ENCODE measurements at places on chromosomes 7 and 10.

DNA sequence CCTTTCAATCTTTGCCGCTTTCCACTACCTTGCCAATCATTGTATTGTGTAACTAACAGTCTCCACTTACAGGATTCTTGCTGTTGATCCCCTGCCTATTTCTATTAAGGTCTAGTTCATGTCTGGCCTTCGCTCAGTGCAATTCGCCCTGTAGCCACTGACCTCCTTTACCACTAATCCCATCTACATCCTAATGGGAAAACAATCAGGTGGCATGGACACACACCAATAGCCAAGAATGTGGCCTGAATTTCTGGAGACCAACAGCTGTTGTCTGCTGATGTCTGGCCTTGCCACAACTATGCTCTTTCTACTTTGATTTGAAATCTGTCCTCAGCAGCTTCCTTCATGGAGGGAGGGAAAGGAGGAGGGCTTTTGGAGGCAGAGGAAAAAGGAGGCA is 546.2 kb downstream of the SORCS3 start:
- DNase-seq, result no peak

DNA sequence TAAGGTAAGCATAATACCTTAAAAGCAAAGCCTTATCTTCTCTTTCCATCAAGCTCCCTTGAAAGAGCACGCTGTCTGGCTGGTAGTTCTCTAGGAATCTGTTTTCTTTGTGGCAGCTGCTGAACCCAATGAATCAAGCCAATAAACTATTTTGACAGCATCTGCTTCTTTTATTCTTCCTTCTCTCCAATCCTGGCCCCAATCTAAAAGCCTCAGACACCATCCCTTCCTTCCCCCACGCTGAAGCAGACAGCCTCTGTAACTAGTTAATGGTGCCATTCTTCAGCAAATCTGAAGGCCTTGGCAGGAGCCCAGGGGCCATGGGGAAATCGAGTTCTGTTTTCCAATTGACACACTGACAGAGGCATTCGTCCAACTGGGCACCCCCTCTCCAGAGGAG is 186.6 kb upstream of the LYZL1 start:
- peak; percentile 39 for DNase-seq

DNA sequence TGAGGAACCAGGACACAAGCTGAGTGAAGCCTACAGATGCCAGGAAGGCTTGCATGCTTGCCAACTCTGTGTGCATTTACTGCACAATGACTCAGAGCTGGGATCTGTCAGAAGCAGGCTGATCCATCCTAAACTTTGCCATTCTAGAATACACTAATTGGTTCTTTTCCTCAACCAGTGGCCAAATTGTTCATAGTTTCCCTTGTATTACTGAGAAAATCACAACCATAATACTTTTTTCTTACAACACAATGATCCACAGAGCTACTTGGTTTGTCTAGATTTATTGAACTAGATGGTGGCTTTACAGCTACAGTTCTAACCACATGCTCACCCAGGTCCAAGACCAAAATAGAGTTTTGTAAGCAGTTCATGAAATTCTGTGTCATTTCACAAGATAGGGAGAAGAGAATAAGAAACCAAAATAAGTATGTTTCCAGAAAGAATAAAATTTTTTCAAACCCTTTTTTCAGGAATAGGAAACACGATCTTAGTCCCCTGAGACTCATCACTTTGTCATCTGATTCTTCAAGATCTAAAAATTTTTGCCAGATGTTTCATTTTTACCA is 21.0 kb upstream of the LRRC17 start:
- DNase-seq, result peak; percentile 74

DNA sequence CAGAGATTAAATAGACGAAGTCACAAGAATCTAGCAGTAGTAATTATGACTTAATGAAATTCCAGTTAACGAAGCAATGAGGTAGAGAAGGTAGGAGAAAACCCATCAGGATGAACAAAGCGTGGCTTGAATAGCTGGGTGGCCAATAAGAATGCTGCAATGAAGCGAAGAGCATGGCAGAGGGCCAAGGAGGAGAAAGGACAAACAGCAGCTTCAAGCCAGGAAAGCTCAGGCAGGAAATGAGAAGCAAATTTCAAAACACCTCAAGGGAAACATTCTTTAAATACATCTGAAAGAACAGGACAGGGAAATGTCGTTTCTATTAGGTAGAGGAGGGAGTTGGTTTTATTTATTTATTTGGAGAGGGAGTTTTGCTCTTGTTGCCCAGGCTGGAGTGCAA is 122.5 kb downstream of the KIAA1217 start:
- peak; percentile 17 for DNase-seq

GRCh38 chr7:157690833-157691585 is 354.2 kb downstream of the DNAJB6 start:
- peak; percentile 31 for DNase-seq

DNA sequence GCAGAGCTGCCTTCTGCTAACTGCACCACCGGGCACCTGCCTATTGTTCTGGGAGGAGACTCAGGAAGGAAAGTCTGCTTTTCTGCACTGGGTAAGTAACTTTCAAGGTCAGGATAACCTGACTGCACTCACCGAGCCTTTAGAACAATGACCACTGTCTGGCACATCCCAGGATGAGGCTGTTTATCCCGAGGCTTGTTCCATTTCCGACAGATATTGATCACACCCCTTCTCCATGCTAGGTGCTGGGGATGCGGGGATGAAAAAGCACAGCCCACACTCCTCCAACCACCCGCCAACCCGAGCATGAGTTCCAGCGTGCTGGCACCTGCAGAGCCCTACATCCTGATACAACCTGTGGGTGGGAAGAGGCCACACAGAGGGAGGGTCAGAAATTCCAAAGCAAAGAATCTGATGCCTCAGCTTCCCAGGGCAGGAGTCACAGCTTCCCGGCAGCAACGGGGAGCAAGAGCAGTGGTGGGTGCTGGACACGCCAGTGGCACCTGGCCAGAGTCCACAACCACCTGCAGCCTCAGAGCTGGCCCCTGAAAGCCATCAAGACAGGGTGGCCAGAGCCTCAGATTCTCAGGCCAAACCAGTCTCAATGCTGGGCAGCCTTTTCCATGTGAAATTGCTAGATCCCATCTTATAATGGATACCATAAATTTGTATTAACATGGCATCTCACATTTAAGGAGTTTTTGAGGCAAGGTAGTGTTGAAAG is 34.9 kb upstream of the CNPY1 start:
- no peak for DNase-seq

DNA sequence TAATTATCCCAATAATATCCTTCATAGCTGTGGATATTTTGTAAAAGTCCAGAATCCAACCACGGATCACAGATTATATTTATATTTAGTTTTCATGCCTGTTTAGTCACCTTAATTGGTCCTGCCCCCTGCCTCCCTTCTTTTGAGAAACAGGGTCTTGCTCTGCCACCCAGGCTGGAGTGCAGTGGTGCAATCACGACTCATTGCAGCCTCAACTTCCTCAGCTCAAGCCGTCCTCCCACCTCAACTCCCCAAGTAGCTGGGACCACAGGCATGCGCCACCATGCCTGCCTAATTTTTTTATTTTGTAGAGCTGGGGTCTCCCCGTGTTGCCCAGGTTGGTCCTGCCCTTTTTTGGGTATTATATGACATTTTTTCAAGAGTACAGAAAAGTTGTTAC is 129.4 kb downstream of the KAT6B start:
- DNase-seq, result no peak

DNA sequence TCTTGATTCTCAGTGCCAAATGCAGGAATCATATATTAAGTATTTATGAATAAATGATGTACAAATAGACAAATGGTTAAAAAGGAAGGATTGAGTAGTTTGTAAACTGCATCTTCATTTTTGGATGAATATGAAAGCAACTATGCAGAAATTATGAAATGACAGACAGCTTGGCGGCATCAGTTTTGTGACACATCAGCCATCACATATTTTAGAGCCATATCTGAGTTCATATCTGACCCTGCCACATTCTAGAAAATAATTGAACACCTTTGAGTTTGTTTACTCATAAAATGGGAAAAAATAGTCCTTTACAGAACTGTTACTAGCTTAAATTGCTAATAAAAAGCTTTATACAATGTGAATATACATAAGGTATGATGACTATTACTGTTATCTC is 448.2 kb downstream of the KIF20B start:
- no peak for DNase-seq

DNA sequence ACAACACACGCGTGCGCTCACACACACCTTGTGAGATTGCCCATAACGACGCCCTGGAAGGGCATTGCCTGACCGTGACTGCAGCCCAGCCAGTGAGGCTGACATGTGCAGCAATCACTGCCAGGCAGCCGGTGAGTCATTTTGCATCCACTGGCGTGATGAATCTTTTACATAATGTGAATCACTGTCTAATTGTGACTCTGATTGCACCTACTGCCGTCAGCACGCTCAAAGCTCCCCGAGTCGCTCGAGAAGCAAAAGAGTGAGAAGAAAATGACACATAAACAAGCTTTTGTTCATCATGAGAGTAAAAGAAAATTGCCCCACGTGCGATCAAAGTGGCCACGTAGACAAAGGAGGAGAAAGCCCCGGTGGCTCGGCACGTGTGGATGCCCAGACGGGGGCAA is 117.4 kb upstream of the PFKP start:
- DNase-seq, result no peak

GRCh38 chr7:30146127-30146612 is 11.4 kb downstream of the MTURN start:
- DNase-seq, result no peak

- no peak for DNase-seq
These were observed 54.8 kb downstream of the EVX1 start for GRCh38 chr7:27297356-27297755.

GRCh38 chr7:18762189-18762588 is 266.6 kb downstream of the HDAC9 start:
- peak; percentile 10 for DNase-seq

- peak; percentile 79 for DNase-seq
These were observed 43.1 kb downstream of the BAIAP2L1 start for GRCh38 chr7:98357751-98358161.

DNA sequence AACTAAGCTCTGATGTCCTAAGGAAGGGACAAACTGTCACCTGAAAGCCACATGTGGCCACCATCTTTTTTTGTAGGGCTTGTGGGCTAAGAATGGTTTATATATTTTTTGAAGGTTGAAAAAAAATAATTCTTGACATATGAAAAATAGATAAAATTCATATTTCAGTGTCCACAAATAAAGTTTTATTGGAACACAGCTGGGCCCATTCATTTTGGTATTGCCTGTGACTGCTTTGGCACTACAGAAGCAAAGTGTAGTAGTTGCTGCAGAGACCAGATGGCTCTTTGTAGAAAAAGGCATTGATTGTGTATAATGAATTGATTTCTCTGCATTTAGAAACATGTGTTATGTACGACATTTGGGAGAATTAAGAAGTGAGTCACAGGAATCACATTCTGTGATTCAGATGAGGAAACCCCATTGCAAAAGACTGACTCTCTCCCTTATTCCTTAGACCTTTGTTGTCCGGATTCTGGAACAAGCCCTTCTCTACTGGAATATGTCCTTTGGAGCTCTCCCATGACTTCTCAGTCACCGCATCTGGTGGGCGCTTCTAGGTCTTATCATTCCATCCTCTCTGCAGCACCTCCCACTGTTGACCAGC is 438.7 kb downstream of the LRMDA start:
- no peak for DNase-seq

DNA sequence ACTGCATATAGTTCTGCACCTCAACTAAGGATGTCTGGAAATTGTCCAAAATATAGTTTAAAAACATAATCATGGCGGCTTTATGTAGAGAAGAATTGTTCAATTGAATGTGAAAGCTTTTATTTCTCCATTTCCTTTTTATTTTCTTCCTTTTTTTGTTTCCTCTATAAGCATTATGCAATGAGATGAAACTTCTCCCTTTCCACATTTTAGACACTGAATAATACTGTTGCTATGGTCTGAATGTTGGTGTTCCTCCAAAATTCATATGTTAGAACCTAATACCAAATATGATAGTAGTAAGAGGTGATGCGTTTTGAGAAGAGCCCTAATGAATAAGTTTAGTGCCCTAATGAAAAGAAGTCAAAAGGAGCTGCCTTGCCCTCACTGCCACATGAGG is 175.0 kb downstream of the RNLS start:
- DNase-seq, result no peak

- DNase-seq, result peak; percentile 95
These were observed 19.6 kb upstream of the CDCA7L start for GRCh38 chr7:21965291-21965690.

DNA sequence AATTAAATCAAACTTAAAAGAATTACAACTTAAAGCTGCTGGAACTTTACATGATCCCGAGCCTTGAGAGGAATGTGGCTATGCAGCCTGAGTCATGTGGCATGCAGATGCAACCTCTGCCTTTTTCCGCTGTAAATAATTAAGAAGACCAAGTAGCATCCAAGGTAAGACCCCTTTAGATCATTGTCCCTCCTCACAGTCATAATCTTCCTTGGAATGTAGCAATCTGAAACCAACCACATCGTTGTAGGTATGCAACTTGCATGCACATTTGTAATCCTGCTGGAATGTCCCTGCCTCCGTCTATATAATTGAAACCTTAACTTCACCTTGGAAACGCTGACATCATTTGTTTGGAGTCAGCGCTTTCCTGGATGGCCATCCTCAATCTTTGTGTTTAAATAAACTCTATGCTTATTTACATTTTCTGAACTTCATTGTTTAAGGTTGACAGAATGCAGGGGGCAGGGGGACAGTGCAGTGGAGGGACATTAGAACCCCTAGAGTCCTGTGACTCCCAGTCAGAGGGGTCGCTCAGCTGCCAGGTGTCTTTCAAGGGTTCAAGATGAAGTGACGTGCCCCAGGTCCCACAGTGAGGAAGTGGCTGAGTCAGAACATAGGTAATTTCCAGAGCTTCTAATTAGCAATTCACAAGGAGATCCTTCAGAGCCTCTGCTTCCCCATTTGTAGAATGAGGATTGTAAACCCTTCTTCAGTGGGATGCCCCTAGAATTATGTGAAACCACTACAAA is 110.7 kb downstream of the RALA start:
- peak; percentile 60 for DNase-seq

DNA sequence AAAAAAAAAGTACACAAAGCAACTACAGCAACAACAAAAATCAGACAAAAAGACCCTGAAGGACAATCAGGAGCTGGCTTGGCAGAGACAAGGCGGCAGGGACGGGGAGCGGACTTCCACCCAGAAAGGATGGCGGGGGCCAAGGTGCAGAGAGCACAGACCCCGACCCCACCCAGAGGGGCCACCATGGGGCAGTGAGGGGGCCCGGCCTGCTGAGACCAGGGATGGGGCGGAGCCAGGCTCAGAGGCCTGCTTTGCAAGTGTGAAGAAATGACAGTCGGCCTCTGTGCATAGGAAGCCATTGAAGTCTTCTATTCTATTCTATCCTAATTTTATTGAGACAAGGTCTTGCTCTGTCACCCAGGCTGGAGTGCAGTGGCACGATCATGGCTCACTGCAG is 82.0 kb downstream of the ELFN1 start:
- no peak for DNase-seq

DNA sequence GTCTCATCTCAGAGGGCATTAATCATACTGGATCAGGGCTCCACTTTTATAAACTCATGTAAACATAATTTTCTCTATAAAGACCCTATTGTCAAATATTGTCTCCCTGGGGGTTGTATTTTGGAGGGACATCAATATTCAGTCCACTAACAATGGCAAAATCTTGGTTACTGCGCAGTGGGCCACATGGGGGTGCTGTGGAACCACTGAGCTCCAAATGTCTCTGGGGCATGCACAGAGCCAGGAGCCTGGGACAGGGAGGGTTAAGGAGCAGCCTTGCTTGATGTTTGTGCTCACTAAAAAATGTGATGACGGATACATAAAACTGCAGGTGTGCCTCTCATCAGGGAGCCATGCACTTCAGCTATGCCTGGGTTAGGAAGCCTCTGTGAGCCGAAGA is 62.1 kb upstream of the PRSS58 start:
- no peak for DNase-seq

GRCh38 chr7:157721468-157722136 is 384.8 kb downstream of the DNAJB6 start:
- no peak for DNase-seq
